ENCODE measurements at places on chromosomes 3 and 15.

- DNase-seq = no peak
These were observed 5.2 kb downstream of the WNT5A start for GRCh38 chr3:55481744-55482495.

- no peak for DNase-seq
These were observed 1.9 kb upstream of the PLA1A start for GRCh38 chr3:119595639-119596334.

GRCh38 chr3:58005669-58006068 is 2.6 kb upstream of the FLNB start:
- DNase-seq = no peak

GRCh38 chr3:34078418-34078817 is 280.0 kb downstream of the PDCD6IP start:
- no peak for DNase-seq

DNA sequence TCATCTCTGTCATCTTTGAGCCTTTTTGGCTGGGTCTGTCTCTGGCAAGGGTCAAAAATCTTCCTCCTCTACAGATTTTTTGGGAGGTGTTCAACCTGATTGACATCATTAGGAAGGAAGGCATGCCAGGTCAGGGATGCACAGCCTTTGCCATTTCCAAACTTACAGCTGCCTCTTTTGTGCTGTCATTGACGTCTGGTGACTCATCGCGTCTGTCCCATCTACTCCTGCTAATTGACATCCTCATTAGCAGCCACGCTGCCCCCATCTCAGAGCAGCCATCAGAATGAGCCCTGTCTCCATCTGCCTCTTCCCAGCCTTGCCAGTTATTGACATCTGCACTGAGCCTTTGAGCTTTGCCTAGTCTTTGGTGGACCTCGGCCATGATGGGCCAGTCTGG is 53.0 kb downstream of the PDIA5 start:
- no peak for DNase-seq

DNA sequence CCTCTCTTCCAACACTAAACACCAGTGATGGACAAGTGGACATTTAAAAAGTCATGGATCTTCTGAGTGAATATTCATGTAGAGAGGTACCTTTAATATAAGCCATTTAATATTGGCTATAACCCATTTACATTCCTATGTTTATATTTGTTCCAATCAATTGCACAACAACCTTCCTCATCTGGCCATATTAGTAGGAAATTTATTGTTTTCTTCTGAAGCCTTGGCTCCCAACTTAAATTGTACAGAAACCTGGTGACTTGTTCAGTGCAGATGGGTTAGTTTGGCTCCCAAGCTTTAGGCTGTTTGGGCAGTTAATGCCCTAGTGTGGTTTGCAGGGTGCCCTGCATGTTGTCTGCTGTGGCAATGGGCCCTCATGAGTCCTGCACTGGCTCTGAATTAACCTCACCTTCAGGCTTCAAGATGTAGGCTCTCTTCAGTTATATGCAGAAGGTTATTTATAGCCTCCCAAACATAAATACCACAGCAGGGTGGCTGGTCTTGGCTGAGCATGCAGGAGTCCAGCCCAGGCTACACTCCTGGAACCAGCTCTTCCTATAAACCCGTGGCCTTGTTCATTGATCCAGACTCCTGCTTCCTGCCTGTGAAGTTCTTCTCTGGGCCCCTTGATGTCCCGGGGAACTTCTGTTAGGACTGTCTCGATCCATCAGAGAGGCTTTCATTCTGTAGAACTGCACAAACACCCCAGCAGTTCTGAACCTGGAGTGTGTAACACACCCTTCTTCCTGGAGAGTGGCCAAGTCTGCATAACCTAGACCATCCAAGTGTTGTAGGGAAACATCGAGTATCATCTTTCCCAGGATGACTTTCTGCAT is 57.0 kb downstream of the DUT start:
- no peak for DNase-seq

DNA sequence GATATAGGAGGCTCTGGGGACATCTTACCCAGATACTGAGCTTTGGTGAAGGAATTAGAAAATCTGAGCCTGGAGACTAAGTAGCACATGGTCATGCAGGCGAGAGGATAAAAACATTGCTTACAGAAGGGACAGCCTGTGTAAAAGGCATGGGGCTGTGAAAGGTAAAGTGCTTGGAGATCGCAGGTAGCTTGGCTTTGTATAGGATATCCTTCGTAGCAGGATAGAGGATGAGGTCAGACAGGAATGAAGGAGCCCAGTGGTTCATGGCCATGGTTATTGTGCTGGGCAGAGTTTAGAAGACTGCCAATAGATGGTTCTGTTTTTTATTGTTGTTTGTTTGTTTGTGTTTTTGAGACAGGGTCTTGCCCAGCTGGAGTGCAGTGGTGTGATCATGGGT is 82.5 kb downstream of the SLMAP start:
- DNase-seq = no peak

DNA sequence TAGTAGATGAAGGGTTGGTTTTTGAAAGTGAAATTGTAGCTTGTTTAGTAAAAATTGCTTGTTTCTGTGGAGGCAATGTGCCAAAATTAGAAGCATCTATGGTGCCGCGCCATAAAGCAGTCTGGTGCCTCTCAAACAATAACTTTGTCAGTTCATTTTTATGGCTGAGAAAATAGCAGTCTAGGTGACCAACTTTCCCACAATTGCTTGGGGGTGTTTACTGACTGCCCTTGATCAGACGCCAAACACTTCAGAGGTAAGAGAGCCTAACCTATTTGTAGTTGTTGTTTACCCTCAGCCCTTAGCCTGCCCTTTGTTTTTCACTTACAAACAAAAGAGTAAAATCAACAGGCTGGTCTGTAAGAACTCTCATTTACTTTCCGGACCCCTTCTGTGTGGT is 174.5 kb downstream of the FNDC3B start:
- no peak for DNase-seq

- DNase-seq = no peak
These were observed 43.8 kb upstream of the TLE3 start for GRCh38 chr15:70141376-70142071.

DNA sequence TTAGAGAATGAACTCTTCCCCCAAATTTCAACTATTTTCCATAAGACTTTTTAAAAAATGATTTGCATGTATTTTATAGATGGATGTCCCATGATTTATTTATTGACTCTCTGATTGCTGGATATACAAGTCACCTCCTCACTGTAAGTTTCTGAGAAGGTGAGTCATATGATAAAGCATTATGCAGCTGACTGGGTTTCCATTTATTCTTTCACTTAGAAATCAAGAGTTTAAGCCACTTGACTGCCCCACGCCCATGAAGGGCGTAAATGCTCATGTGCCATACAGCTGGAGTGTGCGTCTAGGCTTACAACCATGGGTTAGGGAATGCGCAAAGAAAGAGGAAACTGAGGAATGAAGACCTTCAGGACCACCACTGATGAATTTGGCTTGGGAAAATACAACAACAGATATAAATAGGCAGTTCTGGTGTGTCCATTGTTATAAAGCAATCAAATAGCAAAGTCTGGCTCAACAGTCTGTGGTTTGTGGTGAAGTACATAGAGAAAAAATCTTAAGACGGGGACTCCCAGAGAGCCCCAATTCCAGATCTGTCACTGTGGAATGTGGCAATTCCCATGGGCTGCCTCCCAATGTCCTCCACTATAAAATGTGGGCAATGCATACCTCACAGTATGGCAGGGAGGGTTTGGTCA is 20.3 kb downstream of the SLCO2A1 start:
- no peak for DNase-seq

DNA sequence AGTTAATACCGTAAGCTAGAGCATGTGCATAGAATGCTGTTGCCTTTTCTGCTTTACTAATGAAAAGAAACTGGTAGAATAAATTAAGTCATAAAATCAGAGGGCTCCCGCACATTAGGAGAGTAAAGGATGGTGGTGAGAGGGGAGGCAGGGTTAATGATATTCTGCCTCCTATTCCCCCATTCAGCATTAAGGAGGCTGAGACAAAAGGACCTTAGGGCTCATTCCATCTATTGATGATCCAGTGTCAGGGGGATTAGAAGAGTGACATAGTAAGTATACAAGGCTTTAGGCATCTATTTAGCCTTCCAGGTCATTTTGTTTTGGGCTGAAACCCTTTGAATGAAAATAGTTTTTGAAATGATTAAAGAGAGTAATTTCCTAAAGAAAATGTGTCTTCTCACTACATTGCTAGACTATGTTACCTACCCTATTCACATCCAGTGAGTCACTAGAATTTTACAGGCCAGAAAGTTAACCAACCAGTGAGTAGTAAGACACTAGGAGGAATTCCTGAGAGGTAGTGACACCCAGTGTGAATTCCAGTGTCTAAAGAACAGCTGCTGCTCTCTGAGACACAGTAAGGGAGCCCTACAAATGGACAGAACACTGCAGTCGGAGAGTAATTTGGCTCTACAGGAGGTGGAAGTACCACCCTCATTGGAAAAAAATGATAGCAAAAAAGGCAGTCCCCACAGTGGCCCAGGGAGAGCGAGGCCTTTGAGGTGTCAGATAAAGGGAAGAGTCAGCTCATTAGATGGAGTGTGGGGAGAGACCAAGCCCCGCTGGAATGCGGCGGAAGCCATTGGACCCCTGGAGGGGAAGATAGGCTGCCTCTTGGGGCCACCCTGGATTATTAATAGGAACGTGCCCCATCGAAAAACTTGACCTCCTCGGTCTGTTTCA is 67.6 kb downstream of the TUSC7 start:
- DNase-seq = no peak

GRCh38 chr15:100241572-100242482 is 99.9 kb downstream of the ADAMTS17 start:
- no peak for DNase-seq

DNA sequence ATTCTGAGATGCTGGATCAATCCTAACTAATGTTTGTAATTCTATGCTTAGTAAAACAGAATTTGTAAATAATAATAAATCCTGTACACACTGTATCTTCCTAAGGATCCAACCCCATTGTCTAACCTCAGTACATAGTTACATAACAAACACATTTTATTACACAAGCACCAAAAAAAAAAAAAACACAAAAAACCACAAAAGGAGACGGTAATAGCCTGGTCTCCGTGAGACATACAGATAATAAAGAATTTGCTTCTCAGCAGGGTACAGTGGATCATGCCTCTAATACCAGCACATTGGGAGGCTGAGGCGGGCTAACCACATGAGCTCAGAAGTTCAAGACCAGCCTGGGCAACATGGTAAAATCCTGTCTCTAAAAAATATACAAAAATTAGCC is 558.7 kb downstream of the MAGI1 start:
- no peak for DNase-seq

GRCh38 chr3:168040607-168041208 is 55.0 kb downstream of the GOLIM4 start:
- no peak for DNase-seq

- DNase-seq = no peak
These were observed 65.0 kb downstream of the PDZRN3 start for GRCh38 chr3:73559749-73560148.

DNA sequence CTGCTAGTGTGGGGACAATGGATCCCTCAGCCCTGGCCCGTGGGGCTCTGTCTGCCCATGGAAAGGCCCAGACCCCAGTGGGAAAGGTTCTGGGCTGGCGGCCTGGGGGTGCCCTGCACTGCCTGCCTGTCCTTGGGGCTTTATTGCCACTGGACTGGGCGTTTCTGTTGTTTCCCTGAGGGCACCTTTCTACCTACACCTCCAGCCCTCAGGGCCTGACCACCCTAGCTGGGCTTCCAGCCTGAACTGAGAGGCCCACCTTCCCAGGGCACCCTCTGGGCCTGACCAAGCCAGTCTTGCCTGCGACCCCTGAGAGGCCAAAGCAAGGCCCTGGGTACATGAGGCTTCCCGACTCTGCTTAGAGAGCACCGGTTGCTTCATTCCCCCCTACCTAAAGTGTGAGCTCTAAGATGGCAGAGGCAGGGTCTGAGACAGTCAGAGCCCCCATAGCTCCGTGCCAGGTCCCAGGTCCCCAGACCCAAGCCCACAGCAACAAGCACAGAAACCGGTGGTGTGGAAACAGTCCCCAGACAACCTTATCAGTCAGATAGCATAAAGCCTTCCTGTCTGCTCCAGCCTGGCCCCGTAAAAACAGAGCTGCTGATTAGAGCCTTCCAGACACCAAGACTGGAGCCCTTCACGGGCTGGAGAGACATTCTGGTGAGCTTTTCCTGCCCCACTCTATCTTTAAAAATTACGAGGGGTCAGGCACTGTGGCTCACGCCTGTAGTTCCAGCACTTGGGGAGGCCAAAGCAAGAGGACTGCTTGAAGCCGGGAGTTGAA is 102.8 kb downstream of the CHSY1 start:
- no peak for DNase-seq

DNA sequence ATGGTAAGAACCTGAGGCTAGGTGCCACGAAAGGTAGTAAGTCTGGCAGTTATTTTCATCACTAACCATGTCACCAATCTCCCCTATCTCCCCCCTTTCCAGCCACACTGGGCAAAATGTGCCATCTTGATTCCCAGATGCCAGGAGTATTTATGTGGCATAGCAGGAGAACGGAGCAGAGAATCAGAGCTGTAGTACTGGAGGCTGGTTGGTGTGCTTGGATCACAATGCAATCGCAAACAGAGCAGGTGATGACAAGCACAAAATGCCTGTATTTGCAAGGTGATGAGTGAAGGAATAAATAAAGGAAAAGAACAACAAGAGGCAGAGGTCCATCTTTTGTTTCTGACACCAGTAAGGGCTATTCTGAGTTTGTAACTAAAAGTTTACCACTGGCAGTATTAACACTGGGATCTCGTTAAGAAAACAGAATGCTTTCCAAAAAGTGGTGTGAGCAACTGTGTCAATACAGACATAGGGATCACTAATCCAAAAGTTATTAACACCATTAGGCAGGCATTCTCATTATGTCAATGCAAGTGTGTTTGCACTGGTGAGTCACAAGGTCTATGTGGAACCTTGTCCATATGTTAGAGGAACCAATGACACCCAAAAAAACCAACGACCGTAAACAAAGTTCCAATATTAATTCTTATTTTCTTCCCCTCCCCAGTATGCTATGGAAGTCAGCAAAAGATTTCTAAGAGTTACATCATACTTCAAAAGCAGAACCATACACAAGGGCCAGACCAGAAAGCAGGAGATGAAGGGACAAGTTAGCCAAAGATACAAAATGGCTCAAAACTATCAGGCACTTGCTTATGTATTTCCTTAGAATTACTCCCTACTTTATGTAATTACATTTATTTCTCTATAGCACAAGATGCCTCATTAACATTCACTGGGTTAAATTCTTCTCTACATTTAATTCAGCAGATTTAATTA is 556.6 kb downstream of the FOXP1 start:
- no peak for DNase-seq

GRCh38 chr15:52714968-52715367 is 35.8 kb upstream of the ATOSA start:
- no peak for DNase-seq

DNA sequence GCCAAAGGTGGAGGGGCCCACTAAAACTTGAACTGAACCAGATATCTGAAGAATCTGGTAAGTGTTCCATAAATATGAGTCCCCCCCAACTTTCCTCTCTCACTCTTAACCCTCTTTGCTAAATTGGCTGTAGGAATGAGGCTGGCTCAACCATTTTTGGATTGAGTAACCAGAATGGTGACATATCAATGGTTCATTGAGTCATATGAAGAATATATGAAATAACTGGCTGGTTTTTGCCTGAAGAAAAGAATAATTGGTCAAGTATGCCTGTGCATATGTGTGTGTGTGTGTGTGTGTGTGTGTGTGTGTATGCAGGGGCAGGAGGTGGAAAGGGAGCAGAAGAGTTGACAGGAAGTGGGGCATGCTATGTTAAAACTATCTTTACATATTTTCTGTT is 472.9 kb upstream of the THBS1 start:
- DNase-seq = no peak

All from activated CD4-positive, CD25-positive, alpha-beta regulatory T cell treated with anti-CD3 and anti-CD28 coated beads, Interleukin-2, amount 50 U/mL, for 16 hours (primary cell).